Cerebellum (tissue), 4 donors: ENCODE measurements at places on chromosomes 16 and 17. TPM values are rescaled to one million over a fixed set of nuclear protein-coding genes. Genes with fewer than 3 reads are reported as not detected.

DNA sequence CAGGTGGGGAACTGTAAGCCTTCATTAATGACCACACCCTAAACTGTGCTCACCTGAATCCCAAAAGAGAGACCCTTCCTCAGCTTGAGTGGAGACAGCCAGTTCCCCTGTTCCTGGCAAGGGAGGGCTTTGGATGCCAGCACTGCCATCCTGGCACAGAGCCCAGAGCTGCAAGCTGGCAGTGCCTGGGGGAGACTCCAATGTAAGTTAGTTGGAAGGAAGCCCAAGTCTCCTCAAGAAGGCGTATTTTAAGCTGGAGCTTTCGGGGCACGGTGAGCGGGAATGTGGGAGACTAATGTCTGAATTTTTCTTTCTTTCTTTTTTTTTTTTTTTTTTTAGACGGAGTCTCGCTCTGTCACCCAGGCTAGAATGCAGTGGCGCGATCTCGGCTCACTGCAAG lies 4.7 kb downstream of the CDC42EP4 start:
- DNase-seq, result peak; percentile 62

DNA sequence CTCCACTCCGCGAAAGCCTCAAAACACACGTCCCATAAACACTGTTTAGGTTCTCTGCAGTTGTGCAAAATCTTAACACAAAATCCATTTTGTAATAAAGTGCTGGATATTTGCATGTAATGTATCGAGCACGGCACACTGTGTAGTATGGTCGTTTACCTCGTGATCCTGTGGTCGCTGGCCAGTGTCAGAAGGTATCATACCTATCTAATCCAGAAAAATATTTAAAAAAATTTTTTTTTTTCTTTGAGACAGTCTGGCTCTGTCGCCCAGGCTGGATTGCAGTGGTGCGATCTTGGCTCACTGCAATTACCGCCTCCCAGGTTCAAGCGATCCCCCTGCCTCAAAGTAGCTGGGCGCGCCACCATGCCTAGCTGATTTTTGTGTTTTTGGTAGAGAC lies 996 bp downstream of the RPL38 start:
- DNase-seq, result no peak

GRCh38 chr17:50203604-50204345 lies 2.3 kb upstream of the COL1A1 start:
- no peak for DNase-seq

The PABPN1L gene
- not detected for total RNA-seq

DNA sequence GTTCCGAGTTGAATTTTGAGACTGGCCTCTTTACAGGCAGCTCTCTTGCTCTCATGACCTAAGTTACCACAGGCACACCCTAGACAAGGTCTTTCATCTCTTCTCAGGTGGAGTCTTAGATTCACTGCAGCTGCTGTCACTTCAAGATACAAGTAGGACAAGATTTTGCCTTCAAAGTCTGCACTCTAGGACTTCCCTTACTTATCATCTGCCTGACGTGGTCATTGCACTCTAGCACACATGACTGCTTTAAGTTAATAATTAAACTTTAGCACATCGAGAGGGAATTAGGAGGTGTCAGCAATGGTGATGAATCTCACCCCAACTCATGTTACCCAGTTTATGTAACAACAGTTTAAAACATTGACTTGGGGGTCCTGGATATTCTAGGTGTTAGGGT lies 25.6 kb downstream of the RNF135 start:
- DNase-seq, result no peak

The FGF11 gene
- total RNA-seq, result 7.3 TPM

DNA sequence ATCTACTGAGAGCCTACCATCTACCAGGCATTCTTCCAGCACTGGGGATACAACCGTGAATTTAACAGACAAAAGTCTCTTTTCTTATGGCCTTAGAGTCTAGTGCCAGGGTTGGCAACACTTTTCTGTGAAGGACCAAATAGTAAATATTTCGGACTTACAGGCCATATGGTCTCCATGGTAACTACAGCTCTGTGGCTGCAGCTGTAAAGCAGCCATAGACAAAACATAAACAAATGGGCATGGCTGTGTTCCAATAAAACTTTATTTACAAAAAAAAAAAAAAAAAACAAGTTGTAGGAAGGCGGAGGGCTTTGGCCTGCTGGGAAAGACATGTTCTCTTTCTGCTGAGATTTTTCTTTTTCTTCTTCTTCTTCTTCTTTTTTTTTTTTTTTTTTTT lies 98.7 kb downstream of the ABCC12 start:
- no peak for DNase-seq

The EFNB3 gene
- 14.4 TPM for total RNA-seq
